ENCODE measurements at places on chromosomes 12 and 14. TPM values are rescaled to one million over a fixed set of nuclear protein-coding genes. Genes with fewer than 3 reads are reported as not detected.

DNA sequence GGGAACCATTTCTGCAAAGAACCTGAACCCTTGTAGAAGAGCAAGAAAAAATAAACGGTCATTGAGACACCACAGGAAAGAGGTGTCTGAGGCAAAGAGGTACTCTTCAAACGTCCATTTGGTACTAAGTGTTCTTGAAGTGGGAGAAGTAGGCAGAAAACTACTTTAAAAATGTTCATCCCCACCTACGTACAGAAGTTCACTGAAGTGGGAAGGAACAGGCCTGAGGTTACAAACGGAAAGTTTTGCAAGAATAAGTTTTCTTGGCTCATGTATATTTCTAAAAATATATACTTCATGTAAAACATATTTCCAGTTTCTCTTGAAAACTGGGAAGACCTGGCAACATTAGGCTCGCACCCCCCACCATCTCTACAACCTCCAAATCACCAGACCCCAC, 61.2 kb downstream of the STXBP6 start:
- H3K27ac ChIP-seq: no peak overlapping the region
- no peaks in the 10 kb centered on the region for H3K27me3 ChIP-seq
- no peaks in the 10 kb centered on the region for H3K36me3 ChIP-seq
- DNase-seq: no peak

GRCh38 chr12:117968151-117968789, 520 bp downstream of the KSR2 start:
- no peaks in the 10 kb centered on the region for H3K4me1 ChIP-seq
- no peak overlapping the region for H3K27ac ChIP-seq
- no peak for DNase-seq
- no peaks in the 10 kb centered on the region for H3K36me3 ChIP-seq
- peak overlapping the region; percentile 67 for H3K4me3 ChIP-seq
- H3K27me3 ChIP-seq: peaks cover 31% of the 10 kb centered on the region

DNA sequence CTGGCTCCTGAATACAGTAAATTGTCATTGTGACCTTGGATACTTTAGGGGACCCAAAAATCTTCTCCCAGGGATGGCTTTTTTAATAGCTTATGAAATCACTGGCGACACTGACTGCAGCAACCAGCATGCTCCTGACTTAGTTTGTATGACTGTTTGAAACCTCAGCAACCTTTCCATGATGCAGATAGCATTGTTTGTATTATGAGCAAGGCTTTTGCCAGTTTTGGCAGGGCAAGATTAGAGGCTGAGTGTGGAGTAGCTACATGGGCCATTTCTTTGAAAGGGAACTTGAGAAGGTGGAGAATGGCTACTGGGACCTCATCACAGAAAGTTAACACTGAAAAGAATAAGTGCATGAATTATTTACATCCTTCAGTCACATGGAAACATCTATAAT, 50.9 kb downstream of the SLC4A8 start:
- H3K4me1 ChIP-seq: no peaks in the 10 kb centered on the region
- H3K36me3 ChIP-seq: no peaks in the 10 kb centered on the region
- no peaks in the 10 kb centered on the region for H3K27me3 ChIP-seq
- H3K4me3 ChIP-seq: no peak overlapping the region
- no peak overlapping the region for H3K27ac ChIP-seq

DNA sequence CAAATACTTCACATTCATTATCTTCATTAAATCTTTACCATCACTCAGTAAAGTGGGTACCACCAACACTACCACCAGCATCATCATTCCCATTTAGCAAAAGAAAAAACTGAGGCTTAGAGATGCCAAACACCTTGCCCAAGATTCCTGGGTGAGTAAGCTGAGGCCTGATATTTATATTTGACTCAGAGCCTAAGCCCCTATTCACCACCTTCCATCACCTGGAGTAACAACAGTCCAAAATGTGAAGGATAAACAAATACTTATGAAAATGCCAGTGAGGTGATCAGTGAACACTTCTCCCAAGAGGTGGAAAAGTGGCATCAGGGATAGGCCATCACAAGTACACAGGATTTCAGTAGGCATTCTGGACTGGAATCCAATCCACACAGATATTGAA, 3.7 kb downstream of the SLC38A1 start:
- peaks cover 35% of the 10 kb centered on the region for H3K27me3 ChIP-seq
- H3K4me1 ChIP-seq: peaks cover 23% of the 10 kb centered on the region
- H3K4me3 ChIP-seq: no peak overlapping the region
- no peak for DNase-seq
- no peaks in the 10 kb centered on the region for H3K36me3 ChIP-seq

DNA sequence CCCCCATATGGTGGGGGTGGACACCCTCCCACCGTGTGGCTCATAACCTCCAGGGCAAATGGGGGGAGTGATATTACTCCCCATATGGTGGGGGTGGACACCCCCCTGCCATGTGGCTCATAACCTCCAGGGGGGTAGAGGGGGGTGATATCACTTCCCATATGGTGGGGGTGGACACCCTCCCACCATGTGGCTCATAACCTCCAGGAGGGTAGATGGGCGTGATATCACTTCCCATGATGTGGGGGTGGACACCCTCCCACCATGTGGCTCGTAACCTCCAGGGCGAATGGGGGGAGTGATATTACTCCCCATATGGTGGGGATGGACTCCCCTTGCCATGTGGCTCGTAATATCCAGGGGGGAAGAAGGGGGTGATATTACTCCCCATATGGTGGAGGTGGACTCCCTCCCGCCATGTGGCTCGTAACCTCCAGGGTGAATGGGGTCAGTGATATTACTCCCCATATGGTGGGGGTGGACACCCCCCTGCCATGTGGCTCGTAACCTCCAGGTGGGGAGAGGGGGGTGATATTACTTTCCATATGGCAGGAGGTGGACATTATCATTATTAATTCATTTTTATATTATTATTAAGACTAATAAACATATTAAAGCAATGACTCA, 51.2 kb upstream of the OXA1L start:
- no peaks in the 10 kb centered on the region for H3K36me3 ChIP-seq
- H3K27me3 ChIP-seq: peaks cover 5% of the 10 kb centered on the region
- no peaks in the 10 kb centered on the region for H3K4me1 ChIP-seq
- no peak for DNase-seq
- H3K27ac ChIP-seq: no peak overlapping the region

GRCh38 chr12:57756406-57757341, 1.8 kb downstream of the MARCHF9 start:
- peaks cover 6% of the 10 kb centered on the region for H3K4me1 ChIP-seq
- no peak overlapping the region for H3K27ac ChIP-seq
- peaks cover 49% of the 10 kb centered on the region for H3K27me3 ChIP-seq
- no peak overlapping the region for H3K4me3 ChIP-seq
- no peaks in the 10 kb centered on the region for H3K36me3 ChIP-seq

DNA sequence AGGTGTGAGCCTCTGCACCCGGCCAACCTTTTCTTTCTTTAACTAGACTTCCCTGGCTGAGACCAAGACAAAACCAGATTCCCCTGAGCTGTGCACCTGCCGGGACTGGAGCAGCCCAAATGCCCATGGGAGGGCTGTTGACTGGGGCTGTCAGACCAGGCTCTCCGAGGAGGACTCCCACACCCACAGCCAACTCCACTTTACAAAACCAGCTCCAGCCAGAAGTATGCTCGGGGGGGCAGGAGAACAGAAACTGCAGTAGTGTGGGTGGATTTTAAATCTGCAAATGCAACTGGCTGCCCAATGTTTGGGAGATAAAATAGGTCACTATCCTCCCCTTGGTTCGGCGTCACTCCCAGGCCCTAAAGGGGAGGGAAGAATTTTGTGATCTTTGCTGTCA, 78.5 kb downstream of the VCPKMT start:
- no peaks in the 10 kb centered on the region for H3K36me3 ChIP-seq
- H3K4me1 ChIP-seq: peaks cover 33% of the 10 kb centered on the region
- no peak overlapping the region for H3K4me3 ChIP-seq
- no peaks in the 10 kb centered on the region for H3K27me3 ChIP-seq

GRCh38 chr14:58292187-58292586, 6.2 kb upstream of the ARID4A start:
- no peak for DNase-seq
- no peak overlapping the region for H3K4me3 ChIP-seq
- H3K27me3 ChIP-seq: no peaks in the 10 kb centered on the region
- no peak overlapping the region for H3K27ac ChIP-seq

DNA sequence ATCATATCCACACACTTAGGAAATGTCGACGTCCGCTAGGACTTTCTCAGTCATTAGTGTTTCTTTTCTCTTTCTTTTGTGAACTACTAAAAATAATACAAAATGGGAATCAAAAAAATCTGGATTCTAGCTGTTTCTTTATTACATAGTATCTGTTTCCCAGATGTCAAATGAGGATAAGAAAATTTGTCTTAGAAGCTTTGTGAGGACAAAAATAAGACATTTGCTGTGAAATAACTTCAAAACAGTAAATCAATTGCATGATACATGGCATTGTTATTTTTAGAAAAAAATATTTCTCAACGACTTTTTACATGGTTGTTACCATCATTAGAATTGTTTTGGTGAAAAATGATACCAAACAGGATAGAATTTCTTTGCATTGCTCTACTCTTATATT, 71.4 kb upstream of the IFNG-AS1 start:
- H3K4me3 ChIP-seq: no peak overlapping the region
- no peaks in the 10 kb centered on the region for H3K4me1 ChIP-seq
- no peaks in the 10 kb centered on the region for H3K36me3 ChIP-seq
- DNase-seq: no peak
- no peaks in the 10 kb centered on the region for H3K27me3 ChIP-seq
- no peak overlapping the region for H3K27ac ChIP-seq

DNA sequence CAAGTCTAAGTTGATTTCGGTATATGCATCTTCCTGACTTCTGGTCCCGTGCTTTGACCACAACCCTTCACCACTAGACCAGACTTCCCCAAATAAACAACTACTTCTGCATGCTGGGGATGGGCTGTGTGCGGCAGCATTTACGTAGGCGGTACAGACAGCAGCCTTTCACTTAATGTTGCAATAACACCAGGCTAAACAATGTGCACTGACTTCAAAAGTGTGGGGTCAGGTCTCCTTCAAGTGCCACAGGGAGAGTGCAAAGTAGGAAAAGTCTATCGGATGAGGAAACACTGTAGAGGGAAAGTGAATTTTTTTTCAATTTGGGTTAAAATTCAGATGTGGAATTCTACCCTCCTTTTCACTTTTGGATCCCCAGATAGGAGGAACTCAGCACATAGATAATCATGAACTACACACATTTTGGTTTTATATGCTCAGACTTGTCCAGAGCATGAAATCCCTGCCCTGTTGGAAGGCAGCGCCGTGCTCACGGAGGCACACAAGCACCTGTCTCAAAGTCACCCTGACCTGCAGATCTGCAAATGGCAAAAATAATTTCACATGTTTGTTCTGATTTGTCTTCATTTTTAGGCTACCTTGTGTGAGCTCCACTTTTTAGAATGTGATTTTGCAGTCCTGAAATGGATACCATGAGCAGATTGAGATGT, 3.6 kb upstream of the FOS start:
- H3K27ac ChIP-seq: no peak overlapping the region
- no peaks in the 10 kb centered on the region for H3K27me3 ChIP-seq
- no peak for DNase-seq
- H3K4me3 ChIP-seq: no peak overlapping the region

The PPP4R3A gene
- total RNA-seq: 43.4 TPM

The PPP1R1A gene
- 0.36 TPM for total RNA-seq

The TSPAN8 gene
- not detected for total RNA-seq

The PLCZ1 gene
- total RNA-seq: not detected

The CCDC92 gene
- 29.5 TPM for total RNA-seq

The KDM2B gene
- 29.8 TPM for total RNA-seq

The COPZ1 gene
- total RNA-seq: 96.9 TPM
